ENCODE measurements at places on chromosomes 5 and 9.

- no peak for DNase-seq
Observed at GRCh38 chr5:91929522-91929817, 546.4 kb upstream of the ARRDC3 start.

- DNase-seq = no peak
Observed at GRCh38 chr5:79564798-79565279, 47.4 kb upstream of the TENT2 start.

DNA sequence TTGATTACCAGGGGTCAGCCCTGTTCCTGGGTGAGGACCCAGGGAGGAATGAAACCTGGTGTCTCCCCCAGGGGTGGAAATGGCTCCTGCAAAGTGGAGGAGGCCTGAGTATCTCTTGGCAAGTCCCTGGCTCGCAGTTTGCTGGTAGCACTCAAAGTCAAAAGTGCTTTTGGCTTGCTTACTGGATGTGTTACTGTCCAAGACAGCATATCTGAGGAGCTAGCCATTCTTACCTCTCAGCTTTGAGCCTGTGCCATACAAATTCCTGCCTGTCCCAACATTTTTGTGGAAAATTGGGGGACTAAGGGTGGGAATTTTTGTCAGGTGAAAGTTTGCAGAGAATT is 9.9 kb downstream of the ZNF618 start:
- DNase-seq = no peak

GRCh38 chr5:102911973-102912372 is 156.9 kb downstream of the PAM start:
- DNase-seq = no peak

- DNase-seq = no peak
Observed at GRCh38 chr9:20463823-20464222, 158.5 kb downstream of the MLLT3 start.

- DNase-seq = no peak
Observed at GRCh38 chr9:114258218-114258617, 64.7 kb upstream of the ORM1 start.

DNA sequence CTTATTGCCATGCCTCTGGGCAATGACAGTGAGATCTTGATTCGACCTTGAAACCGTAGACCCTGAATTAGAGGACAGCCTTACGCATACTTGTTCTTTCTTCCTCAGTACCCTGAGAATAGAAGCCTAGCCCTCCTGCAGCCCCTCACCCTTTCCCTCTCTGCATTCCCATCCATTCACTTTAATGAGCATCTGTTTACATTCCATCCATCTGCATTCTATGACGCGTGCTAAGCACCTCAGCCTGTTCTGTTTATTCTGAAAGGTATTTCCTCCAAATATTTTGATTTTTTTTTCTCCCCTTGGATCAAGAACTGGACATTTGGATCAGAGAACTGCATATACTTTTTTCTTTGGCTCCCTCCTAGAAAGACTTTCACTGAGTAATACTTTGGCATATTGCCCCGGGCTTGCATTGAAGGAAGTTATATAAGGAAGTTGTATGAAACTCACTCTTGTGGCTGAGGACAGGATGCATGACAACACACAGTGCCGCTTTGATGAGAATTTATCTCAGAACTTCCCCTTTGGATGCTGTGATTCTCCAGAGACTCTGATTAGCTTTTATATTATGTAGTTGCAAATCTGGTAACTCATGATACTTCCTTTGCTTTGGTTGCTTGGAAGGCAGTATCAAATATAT is 15.7 kb downstream of the TMEM8B start:
- peak; percentile 63 for DNase-seq

- DNase-seq = no peak
Observed at GRCh38 chr5:95256446-95256845, 28.4 kb downstream of the MCTP1 start.

- DNase-seq = no peak
Observed at GRCh38 chr9:134134949-134135342, 936 bp upstream of the WDR5 start.

All from H54 (cell line).